Epithelial cell of esophagus (primary cell): ENCODE measurements at places on chromosomes 7 and 10.
A peak's percentile ranks its signal among the peaks of the same experiment; 100 is the strongest.

- no peak for DNase-seq
These were observed 16.5 kb downstream of the ATE1 start for GRCh38 chr10:121911421-121911697.

DNA sequence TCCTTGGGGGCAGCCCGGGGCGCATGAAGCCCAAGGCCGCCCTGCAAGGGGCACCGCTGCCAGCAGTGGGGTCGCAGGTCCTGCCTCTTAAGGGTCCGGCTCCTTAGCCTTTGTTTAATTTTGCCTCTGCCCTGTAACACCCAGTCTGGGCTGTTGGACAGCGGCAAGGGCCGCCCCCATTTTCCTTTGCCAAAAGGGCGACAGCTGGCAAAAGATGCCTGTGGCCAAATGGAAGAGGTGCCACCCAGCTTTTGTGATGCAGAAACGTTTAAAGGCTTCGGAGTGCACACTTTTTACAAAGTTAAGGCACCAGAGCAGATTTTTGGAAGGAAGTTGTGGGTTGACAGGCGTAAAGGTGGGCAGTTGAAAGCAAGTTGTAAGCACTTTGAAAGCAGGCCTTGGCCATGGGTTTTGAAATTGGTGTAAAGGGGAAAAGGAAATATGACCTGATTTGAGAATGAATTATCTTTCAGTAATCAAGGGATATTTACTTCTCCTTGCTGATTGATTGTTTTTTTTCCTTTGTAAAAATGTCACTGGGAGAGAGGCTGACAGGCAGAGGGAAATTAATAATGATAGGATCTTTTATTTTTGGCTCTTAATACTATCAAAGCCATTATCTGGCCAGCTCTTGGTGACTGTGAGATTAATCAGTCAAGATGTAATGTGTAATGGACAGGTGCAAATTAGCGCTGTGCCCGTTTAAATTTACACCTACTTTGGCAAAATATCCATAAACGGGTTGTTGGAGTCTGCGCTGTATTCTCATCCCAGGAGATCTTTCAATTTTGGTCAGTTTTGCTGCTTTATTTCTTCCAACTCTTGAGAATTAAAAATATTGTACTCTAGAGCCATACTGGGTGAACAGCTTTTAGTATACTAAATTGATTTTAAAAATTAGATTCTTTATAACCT, 1.2 kb downstream of the CASD1 start:
- DNase-seq = peak; percentile 17

DNA sequence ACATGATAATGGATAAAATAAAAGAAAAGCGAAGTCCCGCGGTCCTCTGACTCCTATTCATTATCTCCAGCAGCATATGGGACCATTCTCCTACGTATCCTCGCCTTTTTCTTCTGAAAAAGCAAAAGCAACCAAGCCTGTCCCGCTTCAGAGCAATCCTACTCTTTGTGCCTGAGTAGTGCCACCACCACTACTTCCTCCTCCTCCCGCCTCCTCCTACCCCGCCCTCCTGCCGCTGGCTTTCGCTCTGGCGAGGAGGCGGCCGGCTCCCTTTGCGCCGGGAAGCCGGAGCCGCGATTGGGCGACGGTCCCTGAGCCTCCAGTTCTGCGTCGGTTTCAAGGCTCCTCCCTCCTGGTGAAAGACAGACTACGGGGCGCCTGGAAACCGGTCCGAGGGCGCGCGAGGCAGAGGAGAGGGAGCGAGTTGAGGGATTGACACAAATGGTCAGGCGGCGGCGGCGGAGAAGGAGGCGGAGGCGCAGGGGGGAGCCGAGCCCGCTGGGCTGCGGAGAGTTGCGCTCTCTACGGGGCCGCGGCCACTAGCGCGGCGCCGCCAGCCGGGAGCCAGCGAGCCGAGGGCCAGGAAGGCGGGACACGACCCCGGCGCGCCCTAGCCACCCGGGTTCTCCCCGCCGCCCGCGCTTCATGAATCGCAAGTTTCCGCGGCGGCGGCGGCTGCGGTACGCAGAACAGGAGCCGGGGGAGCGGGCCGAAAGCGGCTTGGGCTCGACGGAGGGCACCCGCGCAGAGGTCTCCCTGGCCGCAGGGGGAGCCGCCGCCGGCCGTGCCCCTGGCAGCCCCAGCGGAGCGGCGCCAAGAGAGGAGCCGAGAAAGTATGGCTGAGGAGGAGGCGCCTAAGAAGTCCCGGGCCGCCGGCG, at the start of gene FZD1:
TSS of gene FZD1 (plus strand) at position 388 of the 878 bp plus-strand sequence. CDS start at position 836, 448 bp downstream.
- DNase-seq = peak; percentile 99

DNA sequence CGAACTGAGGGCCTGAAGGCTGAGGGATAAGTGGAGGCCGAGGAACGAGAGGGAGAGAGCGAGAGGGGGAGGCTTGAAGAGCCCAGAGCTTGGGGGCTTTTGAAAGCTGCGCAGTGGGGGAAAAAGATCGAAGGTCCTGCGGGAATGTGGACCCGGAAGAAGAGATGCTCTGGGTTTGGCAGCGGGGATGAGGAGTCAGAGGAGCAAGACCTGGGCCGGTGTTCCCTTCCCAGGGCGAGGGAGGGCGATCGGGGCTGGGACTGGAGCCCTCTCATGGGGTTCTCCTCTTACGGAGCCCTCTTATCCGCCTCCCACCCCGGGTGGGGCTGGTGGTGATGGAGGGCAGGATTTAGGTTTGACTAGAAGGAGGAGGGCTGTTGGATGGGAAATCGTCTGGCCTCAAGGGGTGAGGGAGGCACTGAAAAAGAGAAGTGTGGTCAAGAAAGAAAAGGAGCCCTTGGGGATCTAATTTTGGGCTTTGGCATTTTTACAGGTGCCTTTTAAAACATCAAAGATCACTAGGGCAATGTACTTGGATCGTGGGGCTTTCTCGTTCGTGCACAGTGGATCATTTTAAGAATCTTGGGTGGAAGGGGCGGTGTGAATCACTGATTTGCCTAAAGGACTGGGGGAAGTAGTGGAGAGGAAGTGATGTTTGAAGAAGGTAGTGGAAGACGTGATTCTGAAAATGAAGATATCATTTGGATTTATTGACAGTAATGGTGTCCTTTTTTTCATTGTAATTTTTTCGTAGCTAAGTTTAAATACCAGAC, 637 bp downstream of the SAMD8 start:
- peak; percentile 44 for DNase-seq

DNA sequence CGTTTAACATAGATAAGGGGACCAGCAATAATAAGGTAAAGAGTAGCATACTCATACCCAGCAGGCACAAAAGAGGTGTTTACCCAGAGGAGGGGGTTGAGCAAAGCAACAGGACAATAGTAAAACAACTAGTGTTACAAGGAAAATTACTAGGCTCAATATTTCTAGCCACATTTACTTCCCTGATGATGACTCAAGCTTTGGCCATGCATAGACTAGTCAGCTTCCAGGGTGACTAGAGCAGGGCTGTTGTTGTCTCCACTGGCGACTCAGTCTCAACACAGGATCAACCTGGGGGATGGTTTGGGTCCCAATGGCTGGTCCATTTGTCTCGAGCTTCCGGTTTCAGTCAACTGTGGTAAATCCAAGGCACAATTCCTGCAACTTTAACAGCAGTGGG, 217.7 kb upstream of the KCND2 start:
- peak; percentile 92 for DNase-seq

- DNase-seq = peak; percentile 1
These were observed 36.0 kb upstream of the NRG3 start for GRCh38 chr10:81838950-81839349.

DNA sequence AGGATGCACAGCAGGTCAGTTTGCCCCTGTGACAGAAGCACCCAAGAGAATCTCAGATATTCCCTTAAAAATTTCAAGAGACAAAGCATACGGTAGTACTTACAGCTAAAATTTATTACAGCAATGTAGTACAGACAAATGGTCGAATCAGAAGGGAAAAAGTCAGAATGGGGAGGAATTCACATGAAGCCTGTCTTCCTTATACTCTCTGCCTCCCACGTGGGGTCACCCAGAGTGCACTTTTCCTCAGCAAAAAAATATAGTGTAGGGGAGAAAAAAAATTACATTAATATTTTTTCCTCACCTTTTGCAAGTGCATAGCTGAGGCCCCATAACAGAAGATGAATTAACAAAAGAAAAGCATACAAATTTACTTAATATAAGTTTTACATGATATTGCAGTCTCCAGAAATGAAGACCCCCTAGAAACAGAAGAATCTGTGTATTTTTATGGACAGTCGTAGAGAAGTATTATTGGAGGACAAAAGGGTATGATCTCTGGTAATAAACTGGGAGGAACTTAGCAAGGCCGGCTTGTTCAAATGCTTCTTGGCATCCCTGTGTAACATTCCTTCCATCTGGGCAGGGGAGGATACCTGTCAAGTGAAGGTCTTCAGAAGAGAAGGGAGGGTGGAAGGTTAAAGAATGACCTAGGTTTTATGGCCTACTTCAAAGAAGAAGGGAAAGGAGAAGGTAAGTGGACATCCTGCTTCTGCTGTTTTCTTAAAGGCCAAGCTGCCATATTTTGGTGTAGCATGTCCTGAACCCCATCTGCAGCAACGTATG, 270.6 kb upstream of the MAGI2 start:
- no peak for DNase-seq

DNA sequence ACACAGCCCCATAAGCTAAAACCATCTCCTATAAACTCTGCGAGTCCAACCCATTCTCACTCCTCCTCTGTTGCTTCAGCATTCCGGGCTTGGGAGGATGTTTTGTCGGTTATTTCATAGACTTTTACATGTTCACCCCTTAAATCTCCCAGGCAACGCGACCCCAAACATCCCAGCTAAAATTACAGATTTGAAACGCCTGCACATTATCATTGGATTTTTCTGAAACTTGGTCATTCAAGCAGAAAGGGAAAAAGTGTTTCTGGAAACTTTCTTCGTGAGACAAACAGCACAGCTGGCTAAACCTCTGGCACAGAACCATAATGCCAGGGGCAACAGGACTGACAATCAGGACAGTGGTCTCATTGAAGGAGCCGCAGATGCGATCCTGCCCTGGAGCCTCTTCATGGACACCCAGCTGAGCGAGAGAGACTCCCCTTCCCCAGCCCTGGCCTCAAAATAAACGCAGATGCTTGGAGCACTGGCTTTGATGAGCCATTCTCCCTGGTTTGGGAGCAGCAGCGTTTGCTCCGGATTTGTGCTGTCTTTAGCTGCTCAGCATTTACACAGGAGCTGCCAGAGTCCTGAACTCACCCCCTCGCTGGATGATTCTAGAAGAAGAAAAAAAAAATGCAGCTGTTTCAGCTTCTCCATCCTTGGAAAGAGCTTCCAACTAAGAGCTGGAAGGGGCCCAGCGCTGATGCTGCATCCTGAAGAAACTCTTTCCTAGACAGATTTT, 30.1 kb downstream of the AFAP1L2 start:
- DNase-seq = no peak

- DNase-seq = no peak
These were observed 8.1 kb downstream of the ARHGAP12 start for GRCh38 chr10:31920538-31920937.

- no peak for DNase-seq
These were observed 18.1 kb downstream of the RAPGEF5 start for GRCh38 chr7:22338877-22339276.

DNA sequence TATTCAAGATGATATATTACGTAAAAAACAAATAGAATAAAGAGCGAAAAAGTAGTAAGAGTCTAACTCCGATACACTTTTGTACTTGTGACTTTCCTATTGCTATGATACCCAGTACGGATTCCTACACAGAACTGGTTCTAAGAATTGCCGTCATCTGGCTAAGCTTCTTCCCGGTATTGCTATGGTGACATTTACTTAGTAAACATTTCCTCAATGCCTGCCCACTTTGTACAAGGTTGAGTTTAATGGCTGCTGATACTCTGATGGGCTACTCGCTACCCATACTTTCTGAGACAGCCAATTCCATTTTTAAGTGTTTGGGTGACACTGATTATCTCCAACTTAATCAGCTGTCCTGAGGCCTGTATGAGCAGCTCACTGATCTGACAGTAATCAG, 55.6 kb downstream of the OSBPL3 start:
- DNase-seq = no peak

DNA sequence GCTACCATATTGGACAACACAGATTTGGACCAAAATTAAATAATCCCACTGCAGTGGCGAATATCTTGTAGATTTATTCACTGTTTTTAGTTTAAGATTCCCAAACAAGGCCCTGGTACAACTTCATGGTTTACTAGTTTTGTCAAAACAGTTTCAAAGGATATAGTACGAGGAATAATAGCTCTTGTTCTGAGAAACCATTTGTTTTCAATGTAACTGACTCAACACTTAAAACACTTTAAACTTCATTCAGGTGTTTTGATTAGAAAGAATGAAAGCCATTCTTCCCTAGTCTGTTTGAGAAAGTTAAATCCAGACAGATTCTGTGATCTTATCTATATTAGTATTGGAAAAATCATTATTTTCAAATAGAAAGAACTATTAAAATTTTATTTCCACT, 276.4 kb upstream of the MKLN1 start:
- DNase-seq = no peak

- DNase-seq = no peak
These were observed 89.2 kb downstream of the SPAG6 start for GRCh38 chr10:22434521-22434920.

- DNase-seq = no peak
These were observed 30.5 kb upstream of the SEM1 start for GRCh38 chr7:96740130-96740529.

GRCh38 chr7:132836746-132837145, 245.1 kb downstream of the CHCHD3 start:
- peak; percentile 17 for DNase-seq

DNA sequence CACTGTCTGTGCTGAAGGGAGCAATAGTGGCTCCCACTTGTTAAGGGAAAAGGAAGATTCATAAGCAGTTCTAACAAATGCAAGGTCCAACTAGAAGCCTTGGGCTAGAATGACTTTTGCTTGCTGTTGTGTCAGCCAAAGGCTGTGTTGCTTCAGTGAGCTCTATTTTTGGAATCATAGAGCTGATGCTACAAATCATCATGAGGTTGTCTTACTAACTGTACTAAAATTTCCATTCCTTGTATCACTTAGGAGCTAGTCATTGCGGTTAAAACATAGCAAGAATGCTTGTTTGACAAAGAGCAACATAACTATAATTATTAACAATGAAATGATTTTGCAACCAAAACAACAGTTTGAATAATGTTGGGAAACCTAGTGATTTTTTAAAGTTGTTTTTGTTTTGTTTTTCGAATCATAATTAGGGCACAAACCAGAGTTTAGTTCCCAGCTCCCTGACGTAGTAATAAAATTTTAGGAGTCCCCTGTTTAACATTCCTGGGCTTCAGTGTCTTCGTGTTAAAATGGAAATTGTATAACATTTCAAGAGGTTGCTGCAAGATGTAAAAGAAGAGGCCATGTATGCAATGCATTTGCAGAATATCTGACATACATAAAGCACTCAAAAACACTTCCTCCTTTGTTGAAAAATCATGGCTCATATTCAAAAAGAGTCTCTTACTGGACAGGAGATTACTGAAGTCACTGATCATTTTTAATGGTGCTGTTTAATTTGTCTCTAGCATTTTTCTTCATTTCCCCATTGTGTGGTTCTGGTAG, 183.4 kb downstream of the MACC1 start:
- peak; percentile 10 for DNase-seq

DNA sequence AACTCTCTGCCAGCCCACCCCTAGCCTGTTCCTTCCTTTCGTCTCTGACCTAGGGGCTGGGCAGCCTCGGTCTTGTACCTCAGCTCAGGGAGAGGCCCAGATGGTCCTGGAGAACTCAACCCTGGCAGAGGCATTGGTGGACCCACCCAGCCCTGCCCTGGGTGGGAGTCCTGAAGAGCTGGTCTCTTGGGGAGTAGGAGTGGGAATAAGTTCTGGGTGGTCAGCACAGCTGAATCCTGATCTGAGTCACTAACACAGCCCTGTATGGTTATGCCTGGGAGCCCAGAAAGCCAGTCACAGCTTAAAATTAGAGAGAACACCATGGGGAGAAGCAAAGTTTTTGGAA, 84.0 kb downstream of the SORBS1 start:
- DNase-seq = no peak

- no peak for DNase-seq
These were observed 9.3 kb downstream of the PCLO start for GRCh38 chr7:83153419-83153818.
